ENCODE measurements at places on chromosomes 12 and 14. TPM values are rescaled to one million over a fixed set of nuclear protein-coding genes. Genes with fewer than 3 reads are reported as not detected.

DNA sequence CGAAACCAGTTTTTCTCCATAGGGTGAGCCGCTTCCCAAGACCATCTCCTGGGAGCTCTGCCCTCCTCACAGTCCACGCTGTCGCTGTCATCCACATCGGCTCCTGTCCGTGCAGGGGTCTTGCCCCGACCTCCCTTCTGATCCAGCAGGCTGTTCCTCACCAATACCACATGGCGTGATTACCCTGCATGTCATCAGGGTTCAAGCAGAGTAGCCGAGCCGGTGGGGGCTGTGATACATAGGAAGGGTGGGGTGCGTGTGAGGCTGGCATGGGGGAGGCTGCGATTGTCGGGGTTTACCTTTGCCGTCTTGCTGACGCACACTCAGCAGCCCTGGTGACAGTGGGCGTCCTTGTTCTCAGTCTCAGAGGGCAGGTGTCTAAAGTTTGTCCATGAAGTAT, 17.0 kb downstream of the TEDC1 start:
- no peak overlapping the region for H3K4me3 ChIP-seq
- H3K27ac ChIP-seq = no peak overlapping the region
- H3K27me3 ChIP-seq = no peaks in the 10 kb centered on the region
- H3K4me1 ChIP-seq = no peaks in the 10 kb centered on the region
- H3K36me3 ChIP-seq = no peaks in the 10 kb centered on the region
- DNase-seq = no peak

DNA sequence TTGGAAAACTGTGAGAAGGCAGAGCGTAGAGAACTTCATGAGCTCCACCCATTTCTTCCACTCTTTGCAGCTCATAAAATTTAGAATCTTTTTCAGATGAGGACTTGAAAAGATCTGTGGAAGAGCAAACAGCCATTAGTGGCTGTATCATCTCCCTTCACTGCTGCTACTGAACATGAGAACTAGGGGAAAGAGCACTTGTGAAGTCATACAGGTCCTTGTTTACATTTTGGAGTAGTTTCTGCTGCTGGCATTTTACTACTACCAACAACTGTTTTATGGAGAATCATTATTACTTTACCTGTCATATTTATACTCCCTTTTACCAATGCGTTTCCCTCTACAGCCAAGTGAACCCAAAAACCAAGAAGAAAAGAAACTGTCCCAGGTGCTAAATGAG, 41.0 kb downstream of the RPGRIP1 start:
- H3K27ac ChIP-seq = no peak overlapping the region
- no peaks in the 10 kb centered on the region for H3K4me1 ChIP-seq
- H3K27me3 ChIP-seq = no peaks in the 10 kb centered on the region
- no peak for DNase-seq
- no peak overlapping the region for H3K4me3 ChIP-seq

The SLCO1B1 gene
- not detected for total RNA-seq

- no peaks in the 10 kb centered on the region for H3K27me3 ChIP-seq
- peaks cover 28% of the 10 kb centered on the region for H3K4me1 ChIP-seq
- no peaks in the 10 kb centered on the region for H3K36me3 ChIP-seq
Observed at GRCh38 chr14:103889313-103890051, 38.8 kb upstream of the TDRD9 start.

DNA sequence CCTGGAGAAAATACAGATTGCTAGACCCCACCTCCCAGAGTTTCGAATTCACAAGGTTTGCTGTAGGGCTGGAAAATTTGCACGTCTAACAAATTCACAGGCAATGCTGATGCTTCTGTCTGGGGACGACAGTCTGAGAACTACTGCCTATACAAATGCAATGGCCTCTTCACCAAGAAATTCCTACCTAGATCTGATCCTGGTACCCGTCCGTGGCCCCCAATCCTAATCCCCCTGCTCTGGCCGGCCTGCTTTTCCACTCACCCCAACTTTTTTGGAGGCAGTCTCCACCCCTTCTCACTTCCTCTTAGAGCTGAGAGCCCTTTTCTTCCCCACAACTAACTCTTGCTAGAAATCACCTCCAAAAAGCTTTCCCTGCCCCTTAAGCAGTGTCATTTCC, 3.1 kb upstream of the SSH1 start:
- H3K27me3 ChIP-seq = no peaks in the 10 kb centered on the region
- no peak overlapping the region for H3K4me3 ChIP-seq
- H3K4me1 ChIP-seq = peaks cover 7% of the 10 kb centered on the region
- no peak overlapping the region for H3K27ac ChIP-seq
- DNase-seq = peak; percentile 9

GRCh38 chr12:46165191-46165590, 103.7 kb downstream of the SLC38A1 start:
- no peak overlapping the region for H3K4me3 ChIP-seq
- H3K27ac ChIP-seq = no peak overlapping the region
- H3K4me1 ChIP-seq = no peaks in the 10 kb centered on the region
- H3K27me3 ChIP-seq = no peaks in the 10 kb centered on the region

The GLS2 gene
- 49.1 TPM for total RNA-seq

- no peaks in the 10 kb centered on the region for H3K27me3 ChIP-seq
- H3K4me1 ChIP-seq = no peaks in the 10 kb centered on the region
- no peaks in the 10 kb centered on the region for H3K36me3 ChIP-seq
- no peak overlapping the region for H3K4me3 ChIP-seq
- DNase-seq = no peak
- H3K27ac ChIP-seq = no peak overlapping the region
Observed at GRCh38 chr12:39571351-39571750, 48.3 kb downstream of the ABCD2 start.

DNA sequence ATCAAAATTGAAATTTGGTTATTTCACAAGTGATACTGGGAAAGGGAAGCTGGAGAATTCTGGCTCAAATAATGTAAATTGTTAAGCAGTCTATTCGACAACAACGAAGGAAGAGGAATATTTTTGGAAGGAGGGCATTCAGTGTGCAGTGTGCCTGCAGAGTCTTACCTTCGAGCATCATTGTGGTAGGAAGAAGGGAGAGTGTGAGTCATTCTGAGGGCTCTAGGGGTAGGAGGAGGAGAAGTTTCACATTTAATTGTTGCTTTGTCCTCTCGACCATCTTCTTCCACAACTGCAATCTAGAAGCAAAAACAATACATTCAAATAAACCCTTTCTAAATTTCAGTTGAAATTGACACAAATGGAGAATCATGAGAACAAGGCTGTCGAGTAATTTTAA, 263.0 kb downstream of the ACSS3 start:
- no peaks in the 10 kb centered on the region for H3K36me3 ChIP-seq
- H3K4me1 ChIP-seq = no peaks in the 10 kb centered on the region
- no peak overlapping the region for H3K4me3 ChIP-seq
- DNase-seq = no peak

DNA sequence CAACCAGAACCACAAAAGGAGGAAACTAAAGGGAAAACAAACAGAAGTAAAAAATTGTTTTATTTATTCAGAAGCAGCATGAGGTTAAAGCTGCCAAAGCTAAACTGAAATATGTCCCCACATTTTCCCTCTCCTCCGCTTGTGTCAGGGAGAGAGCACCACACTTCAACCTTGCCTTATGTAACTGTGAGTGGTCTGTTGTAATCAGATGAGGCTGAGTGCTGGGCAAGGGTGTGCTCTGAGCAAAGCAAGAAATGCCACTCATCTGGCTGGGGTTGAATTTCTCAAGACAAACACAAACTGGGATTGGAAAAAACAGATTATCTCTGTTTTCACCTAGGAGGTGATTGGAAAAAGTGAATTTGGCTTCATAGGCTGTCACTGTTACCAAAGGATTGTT, 12.2 kb downstream of the CAPZA3 start:
- H3K36me3 ChIP-seq = no peaks in the 10 kb centered on the region
- DNase-seq = no peak
- H3K27me3 ChIP-seq = no peaks in the 10 kb centered on the region
- H3K4me1 ChIP-seq = no peaks in the 10 kb centered on the region
- H3K27ac ChIP-seq = no peak overlapping the region
